NCI-H82 (cell line): ENCODE measurements at places on chromosomes 6 and 20.
A peak's percentile ranks its signal among the peaks of the same experiment; 100 is the strongest.

DNA sequence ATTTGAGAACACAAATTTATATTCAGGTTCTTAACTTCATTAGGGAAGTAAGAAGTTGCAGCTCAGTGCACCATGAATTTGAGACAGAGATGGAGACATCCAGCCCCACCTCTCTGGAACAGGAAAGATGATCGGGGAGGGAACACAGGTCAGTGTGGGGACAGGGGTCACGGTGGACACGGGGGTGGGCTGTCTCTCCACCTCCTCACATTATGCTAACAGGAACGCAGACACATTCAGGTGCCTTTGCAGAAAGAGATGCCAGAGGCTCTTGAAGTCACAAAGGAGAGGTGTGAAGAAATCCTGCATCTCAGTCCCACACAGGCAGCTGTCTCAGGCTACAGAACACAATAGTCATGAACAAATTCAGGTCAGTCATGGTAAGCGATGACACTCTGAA is 3.1 kb downstream of the HLA-C start:
- no peak for DNase-seq

DNA sequence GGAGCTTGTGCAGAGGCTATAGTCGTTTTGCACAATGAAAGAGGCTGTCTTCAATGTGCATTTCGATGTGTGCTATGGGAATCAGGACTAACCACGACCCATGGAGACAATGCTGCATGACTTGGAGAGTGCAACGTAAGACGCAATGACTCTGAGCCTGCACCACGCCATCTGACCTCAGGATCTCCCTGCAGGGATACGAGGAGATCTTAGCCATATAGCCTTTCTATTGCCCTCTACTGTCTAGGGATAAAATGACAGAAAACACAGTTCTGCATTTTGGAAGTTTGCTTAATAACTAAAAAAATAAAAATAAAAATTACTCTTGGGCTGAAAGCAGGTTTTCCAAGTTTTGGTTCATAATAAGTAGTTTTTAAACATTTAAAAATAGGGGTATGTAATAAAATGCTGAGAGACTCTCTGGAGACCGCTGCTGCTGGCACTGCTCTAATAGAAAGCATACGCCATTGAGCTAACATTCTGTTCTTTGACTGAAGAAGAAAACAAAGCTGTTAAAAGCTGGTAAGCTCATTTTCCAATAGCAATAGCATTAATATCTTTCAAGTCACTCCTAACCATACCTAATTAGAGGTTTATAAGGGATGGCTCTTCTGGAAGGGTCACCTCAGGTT is 87.2 kb downstream of the PDE7B start:
- DNase-seq = peak; percentile 93

DNA sequence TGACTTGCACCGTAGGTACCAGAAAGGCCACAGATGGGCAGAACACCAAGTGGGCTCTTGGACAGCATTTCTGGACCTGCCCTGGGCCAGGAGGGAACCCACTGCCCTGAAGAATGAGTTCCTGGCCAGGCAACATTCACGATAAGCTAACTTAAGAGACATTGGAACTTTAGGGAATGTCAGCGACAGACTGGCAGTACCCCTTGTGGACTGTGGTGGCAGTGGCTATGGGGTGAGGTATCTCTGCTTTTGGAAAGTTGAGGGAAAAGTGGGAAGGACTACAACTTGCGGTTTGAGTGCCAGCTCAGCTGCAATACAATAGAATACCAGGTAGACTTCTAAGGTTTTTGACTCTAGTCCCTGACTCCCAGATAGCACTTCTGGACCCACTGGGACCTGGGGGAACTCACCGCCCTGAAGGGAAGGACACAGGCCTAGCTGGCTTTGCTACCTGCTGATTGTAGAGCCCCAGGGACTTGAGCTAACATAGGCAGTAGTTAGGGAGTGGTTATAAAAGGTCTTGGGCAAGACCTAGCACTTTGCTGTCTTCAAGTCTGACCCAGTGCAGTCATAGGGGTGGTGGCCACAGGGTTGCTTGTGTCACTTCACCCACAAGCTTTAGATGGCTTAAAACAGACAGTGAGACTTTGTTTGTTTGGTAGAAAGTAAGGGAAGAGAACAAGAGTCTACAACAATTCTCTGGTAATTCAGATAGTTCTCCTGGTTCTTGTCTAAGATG is 617.6 kb downstream of the COL12A1 start:
- no peak for DNase-seq

GRCh38 chr6:135600086-135600702 is 102.7 kb upstream of the AHI1 start:
- peak; percentile 29 for DNase-seq

DNA sequence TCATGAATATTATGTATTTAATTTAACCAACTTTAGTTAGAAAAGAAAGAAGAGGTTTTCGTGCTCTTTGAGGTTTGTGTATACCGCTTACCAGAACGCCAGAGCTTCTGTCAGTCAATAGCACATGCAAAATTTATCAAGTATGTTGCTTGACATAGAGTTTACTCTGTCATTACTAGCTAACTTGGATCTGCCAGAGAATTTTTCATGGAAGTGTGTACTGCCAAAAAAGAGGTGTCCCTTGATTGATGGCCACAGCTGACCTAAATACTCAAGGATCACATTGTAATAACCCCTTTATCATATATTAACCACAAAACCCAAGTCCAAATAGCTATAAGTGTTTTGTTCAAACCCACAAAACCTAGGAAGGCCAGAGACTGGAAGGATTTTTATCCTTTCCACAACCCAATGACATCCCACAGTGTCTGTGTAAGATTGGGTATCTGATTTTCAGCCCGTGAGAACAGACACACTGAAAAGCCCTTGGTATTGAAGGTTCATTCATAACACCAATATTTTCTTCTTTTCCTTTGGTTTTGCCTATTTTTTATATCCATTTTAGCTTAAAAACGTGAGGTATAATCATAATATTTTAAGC is 194.0 kb upstream of the EYA4 start:
- DNase-seq = no peak

GRCh38 chr6:160692369-160692959 is 9.6 kb upstream of the PLG start:
- DNase-seq = no peak

GRCh38 chr6:87663434-87663833 is 38.6 kb downstream of the AKIRIN2 start:
- no peak for DNase-seq

DNA sequence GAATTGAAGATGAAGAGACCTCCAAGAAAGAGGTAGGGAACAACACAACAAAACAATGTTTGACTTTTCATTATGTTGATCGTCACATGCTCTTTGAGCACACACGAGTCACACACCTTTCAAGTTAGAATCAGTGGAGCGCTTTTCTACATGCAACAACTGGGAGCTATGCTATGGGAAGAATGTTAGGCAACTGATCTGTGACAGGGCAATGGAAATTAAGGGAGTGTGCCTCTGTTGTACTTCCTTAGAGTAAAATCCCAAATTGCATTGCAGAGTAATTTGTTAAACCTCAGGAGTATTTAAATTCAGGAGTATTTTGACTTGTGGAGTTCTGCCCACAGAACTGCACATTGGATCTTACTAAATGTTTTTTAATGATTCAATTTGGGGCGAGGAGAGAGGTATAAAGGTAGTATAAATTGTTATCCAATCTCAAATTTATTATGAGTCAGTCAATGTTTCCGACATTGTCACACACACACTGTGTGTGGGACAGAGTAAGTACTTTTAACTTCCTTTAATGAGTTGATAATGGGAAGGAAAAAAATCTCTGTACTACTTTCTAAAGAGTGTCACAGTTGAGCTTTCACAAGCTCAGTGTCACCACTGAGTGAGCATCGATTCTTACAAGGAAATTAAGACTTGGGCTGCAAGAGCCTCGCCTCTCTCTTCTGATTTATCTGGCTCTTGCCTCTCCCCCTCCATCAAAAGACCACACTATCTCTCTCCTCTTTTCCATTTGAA is 10.7 kb downstream of the GNAS start:
- DNase-seq = no peak

DNA sequence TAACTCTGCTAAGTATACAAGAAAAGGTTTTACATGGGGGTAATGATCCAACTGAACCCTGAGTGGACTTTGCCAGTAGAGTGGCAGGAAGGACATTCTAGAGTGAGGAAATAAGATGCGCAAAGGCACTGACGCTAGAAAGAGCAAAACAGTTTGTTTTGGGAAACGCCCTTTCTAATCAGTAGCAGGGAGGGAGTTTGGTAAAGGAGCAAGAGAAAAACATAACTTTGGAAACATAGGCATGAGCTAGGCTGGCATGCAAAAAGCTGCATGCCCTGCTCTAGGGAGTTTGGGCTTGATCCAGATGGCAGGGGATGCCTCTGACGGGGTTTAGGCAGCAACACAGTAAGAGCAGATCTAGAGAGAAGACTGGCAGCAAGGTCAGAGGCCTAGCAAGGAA is 135.2 kb downstream of the DST start:
- no peak for DNase-seq

GRCh38 chr6:125910527-125910926 is 46.0 kb upstream of the HINT3 start:
- DNase-seq = no peak

- DNase-seq = no peak
Observed at GRCh38 chr20:3763671-3764601, 3.6 kb downstream of the ADISSP start.

GRCh38 chr20:20712004-20712473 is 405 bp downstream of the RALGAPA2 start:
- peak; percentile 53 for DNase-seq

DNA sequence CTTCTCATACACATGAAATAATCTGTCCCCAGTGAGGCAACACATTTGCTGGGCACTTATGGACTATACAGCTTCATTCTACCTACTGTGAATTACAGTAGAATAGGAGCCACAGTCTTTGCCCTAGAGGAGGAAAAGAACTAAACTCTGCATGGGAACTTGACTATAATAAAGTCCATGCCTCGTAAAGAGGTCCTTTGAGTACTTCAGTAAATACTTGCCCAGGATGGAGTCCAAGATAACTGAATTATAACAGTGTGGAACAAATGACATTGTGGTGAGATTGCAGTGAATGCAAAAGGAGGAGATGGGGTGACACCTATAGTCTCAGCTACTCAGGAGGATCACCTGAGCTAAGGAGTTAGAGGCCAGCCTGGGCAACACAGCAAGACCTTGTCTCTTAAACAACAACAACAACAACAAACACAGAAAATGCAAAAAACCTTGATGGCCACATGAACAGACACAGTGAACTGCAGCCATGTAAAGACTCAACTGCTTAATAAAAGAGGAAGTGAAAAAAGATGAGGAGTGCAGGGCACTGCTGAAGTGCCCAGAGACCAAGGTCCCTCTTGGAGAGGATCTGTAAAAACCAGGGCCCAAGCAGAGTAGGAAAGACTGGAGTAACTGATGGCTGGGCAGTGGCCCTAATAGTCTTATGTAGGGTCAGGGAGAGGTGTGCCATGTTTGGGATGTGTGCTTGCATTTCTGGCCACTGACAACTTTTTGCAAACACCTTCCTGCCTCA is 3.7 kb downstream of the MRPS18A start:
- no peak for DNase-seq

GRCh38 chr6:95648636-95649035 is 71.3 kb downstream of the MANEA start:
- DNase-seq = peak; percentile 34

DNA sequence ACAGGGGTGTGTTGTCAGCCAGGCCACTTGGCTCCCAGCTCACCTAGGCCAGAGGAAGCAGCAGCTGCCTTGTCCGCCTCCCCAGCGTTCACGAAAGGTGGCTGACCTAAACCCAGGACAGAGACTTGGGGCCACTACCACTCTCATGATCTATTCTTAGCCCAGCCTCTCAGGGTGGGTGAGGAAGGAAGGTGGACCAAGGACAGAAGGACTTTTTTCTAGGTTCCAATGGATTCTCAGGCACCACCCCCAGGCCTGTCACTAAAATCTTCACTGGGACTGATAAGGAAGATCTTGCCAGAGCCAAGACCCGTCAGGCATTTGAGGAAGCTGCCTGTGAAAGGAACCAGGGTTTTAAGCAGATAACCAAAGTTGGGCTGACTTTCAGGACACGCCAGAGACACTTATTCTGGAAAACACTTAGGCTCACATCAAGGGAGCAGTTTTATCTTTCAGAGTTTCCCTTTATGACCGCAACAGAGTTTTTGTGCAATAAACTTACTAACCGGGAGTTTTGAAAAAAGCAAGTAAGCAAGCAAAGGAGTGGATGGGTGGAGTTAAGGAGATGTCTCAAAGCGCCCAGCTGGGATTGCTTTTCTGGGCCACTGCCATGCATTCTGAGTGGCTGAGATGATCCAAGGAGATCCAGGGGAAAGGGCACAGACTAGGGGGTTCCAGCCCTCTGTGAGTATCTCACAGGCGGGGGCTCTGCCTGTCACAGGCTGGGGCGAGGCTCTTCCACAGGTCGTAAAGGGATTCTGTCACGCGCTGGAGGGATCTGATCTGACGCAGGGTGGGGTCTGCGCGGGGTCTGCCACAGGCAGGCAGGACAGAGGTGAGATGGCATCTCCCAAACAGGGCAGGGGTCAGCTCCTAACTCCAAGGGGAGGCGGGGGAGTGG is 989 bp downstream of the FITM2 start:
- peak; percentile 46 for DNase-seq

DNA sequence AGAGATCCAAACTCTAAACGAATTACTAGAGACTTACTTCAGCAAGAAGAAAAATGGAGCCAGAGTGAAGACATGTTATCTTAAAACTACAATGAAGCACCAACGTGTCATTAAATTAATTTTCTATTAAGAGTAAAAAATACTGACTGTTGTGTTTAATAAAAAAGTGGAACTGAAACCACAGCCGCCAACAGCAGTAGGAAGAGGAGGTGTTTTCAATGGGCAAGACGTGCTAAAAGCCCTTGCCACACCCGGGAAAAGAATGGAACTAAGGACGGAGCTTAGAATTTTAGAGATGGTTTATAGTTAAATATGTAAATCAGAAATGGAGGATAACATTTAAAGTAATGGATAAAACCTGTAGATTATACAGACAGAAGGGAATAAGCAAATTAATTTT is 608.7 kb downstream of the TFAP2A start:
- DNase-seq = no peak

DNA sequence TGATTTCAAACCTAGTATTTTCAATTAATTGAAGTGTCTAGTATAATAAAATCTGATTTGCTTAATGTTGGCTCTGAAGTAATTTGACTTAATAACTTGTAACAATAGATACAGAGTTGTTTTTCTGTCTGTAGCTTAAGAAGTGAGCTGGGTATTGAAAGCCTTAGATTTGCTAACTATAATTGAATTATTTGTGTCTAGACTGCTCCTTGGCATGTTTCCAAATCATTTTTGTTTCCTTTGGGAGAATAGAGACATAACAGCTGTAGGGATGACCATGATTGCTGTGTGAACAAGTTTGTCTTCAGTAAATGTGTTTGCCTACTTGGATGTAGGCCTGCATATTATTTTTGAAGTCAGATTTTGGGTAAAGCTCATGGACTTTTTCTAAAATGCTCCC is 115.4 kb downstream of the SCAF8 start:
- DNase-seq = peak; percentile 88

GRCh38 chr6:39815356-39815755 is 23.2 kb downstream of the DAAM2 start:
- DNase-seq = no peak

- no peak for DNase-seq
Observed at GRCh38 chr20:44598423-44599305, 16.3 kb downstream of the PKIG start.

- DNase-seq = peak; percentile 98
Observed at GRCh38 chr6:34549026-34549803, 6.9 kb downstream of the SPDEF start.

- no peak for DNase-seq
Observed at GRCh38 chr6:96075826-96076225, 60.1 kb downstream of the FUT9 start.

- no peak for DNase-seq
Observed at GRCh38 chr6:112468359-112468758, 121.2 kb downstream of the RFPL4B start.
